ENCODE measurements at places on chromosomes 2 and 18. TPM values are rescaled to one million over a fixed set of nuclear protein-coding genes. Genes with fewer than 3 reads are reported as not detected.

Gene CNGA3
- 0.64 TPM for polyA plus RNA-seq

Gene RAB6C
- polyA plus RNA-seq = 0.52 TPM

Gene GPR35
- 2.8 TPM for polyA plus RNA-seq

Gene DQX1
- 0.78 TPM for polyA plus RNA-seq

Data from neural cell (in vitro differentiated cells).